ENCODE measurements at places on chromosomes 2 and 18.
A peak's percentile ranks its signal among the peaks of the same experiment; 100 is the strongest.

GRCh38 chr2:73610111-73610510 is 32.1 kb downstream of the NAT8 start:
- DNase-seq, result no peak

DNA sequence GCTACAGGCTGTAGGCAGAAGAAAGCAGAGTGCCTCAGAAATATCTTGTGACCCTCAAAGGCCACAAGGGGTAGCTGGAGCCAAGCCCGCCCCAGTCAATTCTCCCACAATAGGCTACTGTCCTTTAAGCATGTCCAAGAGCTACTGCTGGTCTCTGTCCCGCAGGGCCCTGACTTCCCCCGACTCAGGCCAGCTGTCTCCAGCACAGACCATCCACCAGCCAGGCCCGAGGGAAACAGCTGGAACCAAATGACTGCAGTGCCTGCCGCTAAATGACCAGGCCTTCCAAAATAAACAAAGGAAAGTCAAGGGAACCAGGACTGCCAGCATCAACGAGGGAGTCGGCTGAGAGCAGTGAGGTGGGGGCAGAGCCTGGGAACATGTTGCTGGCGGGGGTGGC is 36.7 kb downstream of the MCFD2 start:
- DNase-seq, result peak; percentile 16

GRCh38 chr2:149271575-149271974 is 58.8 kb upstream of the LYPD6 start:
- DNase-seq, result no peak

DNA sequence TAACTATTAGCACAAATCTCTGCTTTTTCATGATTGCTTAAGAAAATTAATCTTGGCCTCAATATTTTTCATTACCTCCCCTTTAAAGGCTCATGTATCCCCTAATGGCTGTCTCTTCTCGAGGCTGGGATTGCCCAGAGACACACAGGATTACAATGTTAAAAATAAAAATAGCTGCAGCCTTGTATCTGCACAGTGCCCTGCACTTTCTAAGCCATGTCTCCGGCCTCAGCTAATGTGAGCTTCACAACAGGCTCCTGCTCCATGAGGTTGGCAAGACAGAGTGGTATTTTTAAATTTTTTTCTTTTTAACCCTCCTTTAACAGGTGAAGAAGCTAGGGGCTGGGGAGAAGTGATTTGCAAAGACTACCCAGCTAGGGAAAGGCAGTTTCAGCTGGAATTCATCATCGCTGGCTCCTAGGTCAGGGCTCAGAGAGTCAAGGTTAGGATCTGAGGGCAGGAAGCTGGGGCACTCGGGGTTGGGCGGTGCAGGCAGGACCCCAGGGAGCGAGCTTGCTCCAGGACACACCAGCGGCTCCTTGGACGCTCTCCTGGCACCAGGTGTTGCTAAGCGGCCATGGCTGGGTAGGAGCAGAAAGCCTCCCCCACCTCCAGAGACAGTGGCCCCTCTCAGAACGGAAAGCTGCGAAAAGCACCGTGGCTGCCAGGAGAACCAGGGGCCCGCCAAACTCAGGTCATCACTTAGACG is 135.6 kb downstream of the SMAD2 start:
- DNase-seq, result no peak

GRCh38 chr2:10165861-10166675 is 43.5 kb downstream of the RRM2 start:
- no peak for DNase-seq

DNA sequence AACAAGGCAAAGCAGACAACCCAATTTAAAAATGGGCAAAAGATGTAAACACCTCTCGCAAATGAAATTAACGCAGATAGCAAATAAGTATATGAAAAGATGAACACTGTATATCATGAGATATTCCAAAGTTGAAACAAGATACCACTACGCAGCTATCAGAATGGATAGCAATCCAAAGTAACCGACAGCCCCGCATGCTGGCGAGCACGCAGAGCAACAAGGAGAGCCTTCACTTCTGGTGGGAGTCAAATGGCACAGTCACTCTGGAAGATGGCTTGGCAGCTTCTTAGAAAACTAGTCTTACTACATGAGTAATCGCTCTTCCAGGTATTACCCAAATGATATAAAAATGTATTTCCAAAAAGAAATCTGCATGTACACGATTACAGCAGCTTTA is 1.4 kb downstream of the NDUFA10 start:
- DNase-seq, result peak; percentile 16

- DNase-seq, result no peak
These were observed 25.8 kb upstream of the RAB10 start for GRCh38 chr2:26008095-26008494.

DNA sequence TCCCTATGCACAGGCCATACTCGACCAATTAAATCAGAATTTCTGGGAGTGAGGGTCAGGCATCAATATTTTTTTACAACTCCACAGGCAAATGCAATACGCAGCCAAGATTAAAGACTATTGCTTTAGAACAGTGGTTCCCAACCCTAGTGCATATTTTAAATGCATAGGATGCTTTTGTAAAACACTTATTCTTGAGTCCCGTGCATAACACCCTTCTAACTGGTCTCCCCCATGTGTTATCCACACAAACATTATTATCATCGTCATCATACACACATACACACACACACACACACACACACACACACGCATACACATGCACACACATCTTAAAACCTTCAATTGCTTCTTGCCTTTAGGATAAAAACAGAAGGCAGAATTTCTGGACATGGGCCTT is 145.0 kb upstream of the PELI1 start:
- no peak for DNase-seq

DNA sequence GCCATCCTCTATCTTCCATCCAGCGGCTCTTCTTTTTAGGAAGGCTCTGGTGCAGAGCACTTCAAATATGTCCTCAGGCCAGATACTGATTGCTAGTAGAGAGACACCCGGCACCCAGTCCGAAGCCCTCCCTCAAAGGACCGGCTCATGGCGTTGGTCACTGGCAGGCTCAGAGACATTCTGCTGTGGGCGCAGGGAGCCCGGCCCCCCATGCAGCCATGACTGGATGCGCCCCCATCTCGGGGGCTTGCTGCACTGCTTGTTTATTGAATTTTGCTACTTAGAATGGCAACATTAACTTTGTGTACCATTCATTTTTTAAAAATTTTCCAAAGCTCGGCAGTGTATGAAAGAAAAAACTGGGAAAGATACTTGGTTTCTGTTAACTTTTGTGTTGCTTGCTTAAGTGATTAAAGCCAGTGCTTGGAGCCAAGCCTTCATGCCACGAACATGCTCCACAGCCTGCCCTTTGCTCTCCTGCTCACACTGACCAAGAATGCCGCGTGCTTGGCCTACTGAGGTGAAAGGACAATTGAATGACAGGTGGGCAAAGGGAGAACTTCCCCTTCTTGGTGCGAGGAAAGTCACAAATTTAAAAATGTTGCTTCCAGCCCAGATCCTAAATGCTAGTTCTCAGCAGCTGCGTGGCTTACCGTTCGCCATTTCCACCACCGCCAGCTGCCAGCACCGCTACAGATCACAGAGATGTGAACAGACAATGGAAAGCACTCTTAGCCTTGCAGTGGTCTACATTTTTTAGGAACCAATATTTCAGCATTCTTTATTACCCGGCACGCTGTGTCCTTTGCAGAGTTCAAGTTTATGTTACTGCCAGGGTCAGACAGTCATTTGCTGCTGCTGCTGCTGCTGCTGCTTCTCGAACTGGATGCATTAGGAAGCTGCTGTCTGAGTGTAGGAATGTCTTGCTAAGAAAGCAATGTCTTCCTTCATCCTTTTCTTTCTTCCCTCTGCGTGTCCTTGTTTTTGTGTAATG is 76.7 kb downstream of the FAM210A start:
- no peak for DNase-seq

GRCh38 chr2:134975281-134976009 is 56.8 kb downstream of the CCNT2 start:
- DNase-seq, result no peak

GRCh38 chr2:75133621-75134570 is 65.4 kb downstream of the TACR1 start:
- no peak for DNase-seq

- no peak for DNase-seq
These were observed 321.3 kb downstream of the PID1 start for GRCh38 chr2:228949831-228950230.

DNA sequence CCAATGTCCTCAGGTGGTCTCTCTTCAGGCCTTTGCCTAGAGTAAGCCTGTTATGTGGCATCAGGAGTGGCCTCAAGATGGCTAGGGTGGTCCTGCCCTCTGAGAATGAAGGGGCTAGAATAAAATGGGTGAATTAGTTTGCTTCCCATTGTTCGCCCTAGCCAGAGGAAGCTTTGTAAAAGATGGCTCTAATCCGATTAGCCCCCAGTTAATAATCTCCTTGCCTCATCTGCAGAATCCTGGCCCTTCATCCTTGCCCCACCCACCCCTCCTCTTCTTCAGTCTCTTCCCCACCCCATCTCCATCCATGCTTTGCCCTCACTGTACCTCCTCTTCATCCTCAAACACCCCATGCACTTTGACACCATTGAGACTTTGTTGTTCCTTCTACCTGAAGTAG is 57.4 kb upstream of the LGALSL start:
- DNase-seq, result no peak

DNA sequence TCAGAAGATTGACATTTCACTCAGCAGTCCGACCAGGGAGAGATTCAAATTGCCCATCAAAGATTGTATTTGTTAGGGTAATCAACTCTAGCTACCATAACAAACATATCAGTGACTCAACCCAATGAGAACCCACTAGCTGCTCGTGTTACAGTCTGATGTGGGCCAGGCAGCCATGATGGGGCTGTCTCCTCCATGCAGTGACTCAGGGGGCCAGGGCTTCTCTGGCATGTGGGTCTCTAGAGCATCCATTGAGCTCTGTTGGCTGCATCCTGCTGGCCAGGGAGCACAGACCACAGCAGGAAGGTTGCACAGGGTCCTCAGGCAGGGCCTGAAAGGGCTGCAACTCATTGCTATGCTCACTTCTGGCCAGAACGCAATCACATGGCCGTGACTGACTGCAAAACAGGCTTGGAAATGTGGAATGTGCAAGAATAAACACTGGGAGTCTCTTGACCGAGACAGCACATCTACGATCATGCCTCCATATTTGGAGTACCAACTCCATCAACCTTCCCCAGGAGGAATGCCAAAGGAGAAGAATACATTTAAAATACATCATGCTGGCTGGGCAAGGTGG is 216.8 kb downstream of the EIPR1 start:
- no peak for DNase-seq

- peak; percentile 9 for DNase-seq
These were observed 61.7 kb upstream of the NCK2 start for GRCh38 chr2:105683011-105683492.

- peak; percentile 60 for DNase-seq
These were observed 7.8 kb upstream of the SEMA4C start for GRCh38 chr2:96877631-96878092.

GRCh38 chr18:62396967-62397366 is 71.9 kb downstream of the TNFRSF11A start:
- no peak for DNase-seq

DNA sequence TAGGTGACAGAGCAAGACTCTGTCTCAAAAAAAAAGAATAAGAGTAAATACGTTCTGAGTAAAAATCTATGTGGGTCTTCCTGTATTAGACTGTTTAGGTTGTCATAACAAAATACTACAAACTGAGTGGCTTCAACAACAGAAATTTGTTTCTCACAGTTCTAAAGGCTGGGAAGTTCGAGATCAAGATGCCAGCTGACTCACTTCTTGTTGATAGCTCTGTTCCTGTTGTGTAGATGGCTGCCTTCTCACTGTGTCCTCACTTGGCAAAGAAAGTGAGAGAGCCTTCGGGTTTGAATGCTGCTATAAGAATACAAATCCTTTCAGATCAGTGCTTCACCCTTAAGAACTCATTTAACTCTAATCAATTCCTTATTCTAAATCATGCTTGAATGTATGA is 430.0 kb upstream of the VWC2L start:
- no peak for DNase-seq

GRCh38 chr2:46053564-46053963 is 243.6 kb upstream of the EPAS1 start:
- DNase-seq, result peak; percentile 41

DNA sequence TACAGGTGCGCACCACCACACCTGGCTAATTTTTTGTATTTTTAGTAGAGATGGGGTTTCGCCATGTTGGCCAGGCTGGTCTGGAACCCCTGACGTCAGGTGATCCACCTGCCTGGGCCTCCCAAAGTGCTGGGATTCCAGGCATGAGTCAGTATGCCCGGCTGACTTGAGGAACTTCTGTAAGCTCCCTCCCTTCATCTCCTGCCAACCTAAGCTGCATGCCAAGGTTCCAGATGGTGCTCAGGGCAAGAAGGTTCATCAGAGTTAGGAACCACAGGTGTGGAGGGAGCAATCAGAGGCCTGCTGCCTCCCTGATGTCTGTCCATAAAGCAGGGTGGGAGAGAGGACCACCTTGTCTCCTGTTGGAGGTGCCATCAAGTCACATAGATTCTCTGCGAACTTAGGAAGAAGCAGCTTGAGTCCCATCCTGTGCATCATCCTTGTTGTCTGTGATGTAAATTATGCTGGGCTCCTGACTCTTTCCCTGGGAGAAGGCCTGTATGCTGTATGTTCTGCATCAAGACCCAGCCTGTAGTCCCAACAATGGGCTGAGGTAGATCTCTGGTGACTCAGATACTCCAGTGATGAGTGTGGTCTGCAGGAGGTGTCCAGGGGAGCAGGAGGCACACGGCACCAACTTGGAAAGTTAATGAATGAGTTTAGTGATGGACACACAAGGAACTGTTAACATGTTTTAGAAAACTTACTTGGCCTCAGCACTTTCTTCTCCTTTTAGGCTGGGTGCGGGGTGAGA is 53.1 kb downstream of the TMEM17 start:
- DNase-seq, result no peak

GRCh38 chr2:27072920-27073319 is 1.5 kb upstream of the OST4 start:
- DNase-seq, result no peak

DNA sequence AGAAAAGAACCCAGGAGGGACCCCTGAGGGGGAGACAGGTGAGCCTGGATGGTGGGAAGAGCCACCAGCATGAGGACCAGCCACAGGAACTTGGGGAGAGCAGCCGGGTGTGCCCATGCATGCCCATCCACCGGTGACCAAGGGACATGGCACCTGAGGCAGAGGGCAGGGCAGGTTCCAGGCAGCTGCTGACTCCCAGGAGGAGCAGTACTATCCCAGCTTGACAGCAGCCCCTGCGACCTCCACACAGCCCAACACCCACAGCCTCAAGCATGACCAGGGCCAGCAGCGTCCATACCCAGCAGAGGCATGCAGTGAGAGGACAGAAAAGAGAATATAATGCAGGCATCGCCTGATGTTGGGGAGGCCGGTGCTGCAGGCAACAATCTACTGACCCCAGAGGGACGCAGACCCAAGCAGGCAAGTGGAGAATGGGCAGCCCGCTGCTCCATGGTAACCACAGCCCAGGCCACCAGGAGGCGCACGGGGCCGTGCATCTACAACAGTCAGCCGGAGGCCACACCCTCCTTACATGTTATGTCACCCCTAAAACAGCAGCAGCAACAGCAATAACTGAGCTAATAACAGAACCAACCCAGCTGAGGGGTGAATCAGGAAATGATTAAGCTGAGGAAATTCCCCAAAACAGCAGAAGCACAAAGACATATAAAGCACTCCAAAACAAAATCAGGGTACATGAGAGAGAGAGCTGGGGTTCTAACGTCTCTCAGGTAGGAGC is 44.1 kb downstream of the ANKMY1 start:
- peak; percentile 91 for DNase-seq
